ENCODE measurements at places on chromosomes 16 and 17.

- DNase-seq: no peak
Measured at GRCh38 chr17:53924530-53925455, 102.1 kb downstream of the KIF2B start.

DNA sequence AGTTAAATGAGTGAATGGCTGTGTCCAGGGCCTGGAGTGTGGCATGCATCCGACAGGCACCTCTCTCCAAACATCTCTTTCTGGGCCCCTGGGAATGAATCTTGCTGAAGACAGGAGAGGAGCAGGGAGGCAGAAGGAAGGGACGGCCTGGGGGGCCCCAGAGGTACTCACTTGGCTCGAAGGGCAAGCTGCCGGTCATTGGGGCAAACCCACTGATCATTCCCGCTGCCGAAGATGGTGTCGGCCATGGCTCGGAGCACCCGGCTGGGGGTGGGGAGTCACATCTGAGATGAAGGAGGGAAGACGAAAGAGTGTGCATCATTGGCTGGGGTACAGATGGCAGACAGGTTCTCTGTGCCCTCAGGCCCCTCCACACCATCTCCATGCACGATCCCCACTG is 25.3 kb downstream of the RPH3AL start:
- no peak for DNase-seq

GRCh38 chr17:80761110-80761871 is 216.7 kb downstream of the RPTOR start:
- peak; percentile 91 for DNase-seq

DNA sequence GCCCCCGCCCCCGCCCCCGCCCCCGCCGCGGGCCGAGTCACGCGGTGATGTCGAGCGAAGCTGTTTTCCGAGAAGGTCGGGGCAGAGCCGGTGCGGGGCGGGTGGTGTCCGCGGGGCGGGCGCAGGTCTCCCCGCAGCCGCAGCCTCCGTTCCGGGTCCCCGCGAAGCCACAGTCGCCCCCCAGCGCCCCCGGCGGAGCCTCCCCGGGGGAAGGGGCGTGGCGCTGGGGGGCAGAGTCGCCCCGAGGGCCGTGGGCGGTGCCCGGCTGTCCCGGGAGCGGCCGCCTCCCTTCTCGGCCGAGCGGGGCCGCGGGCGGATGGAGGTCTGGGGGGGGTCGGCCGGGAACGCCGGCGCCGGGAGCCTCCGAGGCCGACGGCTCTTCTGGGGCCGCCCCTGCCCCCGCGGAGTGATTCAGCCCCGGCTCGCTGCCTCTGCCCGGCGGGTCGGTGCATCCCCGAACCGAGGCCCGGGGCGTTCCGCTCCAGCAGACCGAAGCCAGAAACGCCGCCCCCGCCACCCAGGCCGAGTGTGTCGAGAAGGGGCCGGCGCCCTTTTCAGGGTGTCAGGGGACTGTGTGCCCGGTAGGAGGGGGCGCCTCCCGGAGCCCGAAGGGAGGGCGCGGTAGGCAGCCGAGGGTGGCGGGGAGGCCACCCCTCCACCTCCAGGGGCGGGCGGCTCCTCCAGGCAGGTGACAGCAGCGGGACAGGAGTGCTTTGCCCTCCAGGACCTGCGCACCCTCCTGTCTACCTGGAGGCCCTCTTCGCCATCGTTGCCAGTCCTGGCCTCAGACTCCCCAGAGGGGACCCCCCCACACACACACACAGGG is 1.7 kb downstream of the METRNL start:
- DNase-seq: peak; percentile 70

DNA sequence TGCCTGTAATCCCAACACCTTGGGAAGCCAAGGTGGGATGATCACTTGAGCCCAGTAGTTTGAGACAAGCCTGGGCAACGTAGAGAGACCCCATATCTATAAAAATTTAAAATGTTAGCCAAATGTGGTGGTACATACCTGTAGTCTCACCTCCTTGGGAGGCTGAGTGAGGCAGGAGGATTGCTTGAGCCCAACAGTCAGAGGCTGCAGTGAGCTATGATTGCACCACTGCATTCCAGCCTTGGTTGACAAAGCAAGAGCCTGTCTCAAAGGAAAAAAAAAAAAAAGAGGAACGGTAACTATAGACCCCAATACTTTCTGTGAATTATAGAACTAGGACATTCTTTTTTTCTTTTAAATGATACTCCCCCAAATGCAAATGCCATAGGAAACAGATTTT is 1.8 kb upstream of the TMC5 start:
- no peak for DNase-seq

DNA sequence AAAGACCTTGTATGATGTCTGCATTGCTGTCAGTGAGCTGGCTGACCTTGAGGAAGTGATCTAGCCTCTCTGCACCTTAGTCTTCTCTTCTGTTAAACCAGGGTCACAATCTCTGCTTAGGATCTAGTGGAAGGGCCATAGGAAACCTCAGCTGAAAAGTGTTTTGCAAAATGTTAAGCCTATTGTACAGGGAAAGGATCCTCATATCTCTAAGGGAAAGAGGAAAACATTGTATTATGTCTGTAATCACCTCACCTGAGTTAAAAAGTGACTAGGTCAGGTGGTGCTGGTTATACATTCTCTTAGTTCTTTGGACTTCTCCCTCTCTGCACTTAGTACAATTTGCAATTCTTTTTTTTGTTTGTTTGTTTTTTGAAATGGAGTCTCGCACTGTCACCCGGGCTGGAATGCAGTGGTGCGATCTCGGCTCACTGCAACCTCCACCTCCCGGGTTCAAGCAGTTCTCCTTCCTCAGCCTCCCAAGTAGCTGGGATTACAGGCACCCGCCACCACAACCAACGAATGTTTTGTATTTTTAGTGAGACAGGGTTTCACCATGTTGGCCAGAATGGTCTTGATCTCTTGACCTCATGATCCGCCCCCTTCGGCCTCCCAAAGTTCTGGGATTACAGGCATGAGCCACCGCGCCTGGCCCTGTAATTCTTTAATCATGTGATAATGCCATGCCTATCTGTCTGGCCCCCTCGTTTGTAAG is 2.0 kb upstream of the SEPHS2 start:
- no peak for DNase-seq

- DNase-seq: no peak
Measured at GRCh38 chr16:79449067-79449769, 151.3 kb downstream of the MAF start.

GRCh38 chr17:65660947-65661346 is 99.5 kb upstream of the AXIN2 start:
- DNase-seq: no peak

- no peak for DNase-seq
Measured at GRCh38 chr16:74756203-74756602, 18.4 kb downstream of the FA2H start.

GRCh38 chr17:62704381-62704971 is 77.0 kb downstream of the MRC2 start:
- peak; percentile 70 for DNase-seq

DNA sequence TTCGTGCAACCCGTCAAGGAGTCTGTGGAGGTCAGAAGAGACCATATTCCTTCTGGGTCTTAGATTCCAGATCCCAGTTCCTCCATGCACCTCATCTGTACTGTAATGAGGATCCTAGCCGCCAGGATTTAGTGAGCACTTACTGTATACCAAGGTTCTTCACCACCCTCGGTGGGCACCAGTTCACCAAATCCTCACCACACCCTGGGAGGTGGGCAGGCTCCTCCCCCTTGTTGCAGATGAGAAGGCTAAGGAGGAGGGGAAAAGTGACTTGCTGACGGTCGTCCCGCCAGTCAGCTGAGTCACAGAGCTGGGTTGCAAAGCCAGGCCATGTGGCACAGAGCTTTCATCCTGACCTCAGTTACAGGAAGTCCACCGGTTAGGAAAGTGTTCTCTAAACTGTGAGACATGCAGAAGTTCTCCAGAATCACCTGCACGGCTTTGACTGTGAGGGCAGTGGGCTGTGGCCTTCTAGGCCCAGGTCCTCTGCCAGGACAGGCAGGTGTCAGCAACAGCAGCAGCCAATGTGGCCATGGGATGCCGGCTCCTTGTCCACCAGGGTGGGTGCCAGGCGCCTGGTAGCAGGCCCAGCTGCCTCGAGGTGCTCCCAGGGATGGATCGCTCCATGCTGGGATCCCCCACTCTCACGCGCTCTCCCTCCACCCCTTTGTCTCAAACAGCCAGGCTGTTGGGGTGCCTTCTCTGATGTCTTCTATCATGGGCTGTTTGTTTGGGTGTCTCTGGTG is 240.3 kb upstream of the GSE1 start:
- DNase-seq: peak; percentile 66

DNA sequence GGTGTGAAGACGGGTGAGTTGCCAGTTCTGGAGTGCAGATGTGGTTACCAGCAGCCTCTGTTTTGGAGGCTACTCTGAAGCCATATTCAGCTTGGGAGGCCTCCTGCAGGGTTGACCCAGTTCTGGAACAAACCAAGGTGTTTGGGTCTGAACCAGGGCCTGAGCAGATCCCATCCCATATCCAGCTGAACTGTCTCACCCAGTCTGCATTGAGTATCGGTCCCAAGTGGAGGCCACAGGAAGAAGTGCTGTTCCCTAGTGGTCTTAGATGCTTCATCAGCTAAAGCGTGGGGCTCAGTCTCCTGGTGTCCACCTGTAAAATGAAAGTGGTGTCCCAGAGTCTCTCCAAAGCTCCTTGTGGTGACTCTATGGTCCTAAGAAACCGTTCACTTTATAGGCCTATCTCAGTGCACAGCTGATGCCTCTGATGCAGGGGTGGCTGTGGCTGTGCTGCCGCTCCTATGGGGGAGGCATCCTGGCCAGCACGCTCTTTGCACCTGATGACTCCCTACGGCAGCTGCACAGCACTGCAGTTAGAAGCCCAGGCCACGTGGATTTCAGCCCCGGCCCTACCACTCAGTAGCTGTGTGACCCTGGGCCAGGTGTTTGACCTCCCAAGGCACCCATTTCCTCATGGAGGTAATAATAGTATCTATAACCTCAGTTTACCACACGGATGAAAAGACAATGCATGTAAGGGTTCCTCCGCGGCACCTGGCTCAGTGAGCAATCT is 21.0 kb downstream of the CBX4 start:
- DNase-seq: no peak

DNA sequence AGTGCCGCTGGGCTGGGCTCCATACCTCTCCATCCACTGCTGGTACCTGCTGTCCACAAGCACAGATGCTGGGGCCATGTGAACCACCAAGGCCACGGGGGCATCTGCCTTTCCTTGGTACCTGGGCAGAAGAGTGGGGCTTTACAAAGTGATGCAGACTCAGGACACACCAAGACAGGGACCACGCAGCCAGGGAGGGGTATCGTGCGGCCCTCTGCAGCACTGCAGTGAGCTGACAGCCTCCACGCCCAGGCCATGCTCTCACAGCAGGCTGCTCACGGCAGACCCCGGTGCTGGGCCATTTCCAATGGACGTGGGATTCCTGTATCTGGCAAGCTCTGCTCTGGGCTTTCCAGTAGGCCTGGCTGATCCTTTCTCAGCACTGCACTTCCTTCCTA is 14.4 kb downstream of the ELAC2 start:
- DNase-seq: no peak

DNA sequence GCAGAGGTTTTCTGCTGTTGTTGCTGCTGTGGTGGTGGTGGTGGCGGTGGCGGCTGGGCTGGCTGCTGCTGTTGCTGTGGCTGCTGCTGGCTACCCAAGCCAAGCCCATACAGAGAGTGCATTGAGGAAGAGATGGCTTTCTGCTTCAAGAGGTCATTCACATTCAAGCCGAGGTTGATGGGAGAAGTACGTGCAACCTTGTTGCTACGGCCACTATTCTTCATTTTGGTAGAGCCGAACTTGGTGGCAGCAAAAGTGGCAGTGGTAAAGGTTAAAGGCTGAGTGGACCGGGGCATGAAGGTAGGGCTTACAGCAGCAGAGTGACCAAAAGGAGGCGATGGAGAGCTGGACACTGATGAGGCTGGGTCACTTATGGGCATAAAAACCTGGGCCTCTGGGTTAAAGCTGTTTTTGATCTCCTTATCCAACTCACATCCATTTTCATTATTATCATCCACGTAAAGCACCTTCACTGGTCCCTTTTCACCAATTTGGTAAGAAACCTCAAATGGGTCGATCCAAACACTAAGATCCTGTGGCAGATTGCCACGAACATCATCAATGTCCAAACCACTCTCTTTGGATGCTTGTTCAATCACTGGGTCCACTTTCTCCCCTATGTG is 2.8 kb downstream of the TOB1 start:
- no peak for DNase-seq

- DNase-seq: no peak
Measured at GRCh38 chr16:56279132-56279531, 87.8 kb downstream of the GNAO1 start.

GRCh38 chr17:76925441-76925891 is 57.3 kb downstream of the MGAT5B start:
- no peak for DNase-seq

DNA sequence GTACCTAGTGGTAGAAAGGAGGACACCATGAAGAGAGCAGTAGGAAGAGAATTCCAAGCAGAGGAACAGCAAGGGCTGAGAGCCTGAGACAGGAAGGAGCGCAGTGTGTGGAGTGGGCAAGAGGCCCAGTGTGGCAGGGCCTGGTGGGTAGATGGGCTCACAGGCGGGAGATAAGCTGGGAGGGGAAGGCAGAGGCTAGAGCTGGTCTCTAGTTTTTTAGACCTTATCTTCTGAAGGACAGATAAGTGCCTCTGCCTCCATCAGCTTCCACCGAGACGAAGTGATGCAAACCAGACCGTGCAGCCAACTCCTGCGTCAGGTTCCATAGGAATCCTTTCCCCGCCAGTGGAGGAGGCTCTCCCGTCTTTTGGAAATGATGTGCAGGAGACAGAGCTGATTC is 33.6 kb downstream of the CDH1 start:
- no peak for DNase-seq

DNA sequence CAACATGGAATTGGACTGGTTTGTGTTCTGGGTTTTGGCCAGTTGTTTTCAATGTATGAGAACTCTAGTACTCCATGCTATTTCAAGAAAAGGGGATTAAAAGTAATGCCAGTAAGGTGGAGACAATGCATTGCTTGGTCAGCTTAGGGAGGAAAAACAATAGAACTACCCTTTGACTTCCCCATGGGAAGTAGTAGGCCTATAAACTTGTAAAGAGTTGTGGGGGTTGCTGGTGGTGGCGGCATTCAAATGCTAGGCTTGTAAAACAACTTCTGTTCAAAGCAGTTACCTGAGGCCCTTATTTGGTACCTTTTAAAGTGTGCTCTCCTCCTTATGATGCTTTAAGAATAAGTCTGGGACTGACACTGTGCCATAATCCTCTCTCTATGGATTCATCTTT is 9.4 kb downstream of the MAP3K3 start:
- no peak for DNase-seq

- DNase-seq: peak; percentile 46
Measured at GRCh38 chr16:50692999-50693781, at the start of gene NOD2. Gene NOD2, plus strand, starts transcription at chr16:50693606. Its CDS starts 5,890 bp downstream, at chr16:50699496.

GRCh38 chr16:55329791-55330428 is 5.9 kb downstream of the IRX6 start:
- DNase-seq: no peak

GRCh38 chr17:2712300-2713043 is 908 bp upstream of the CLUH start:
- DNase-seq: no peak

- peak; percentile 51 for DNase-seq
Measured at GRCh38 chr16:77308163-77308561, 109.0 kb downstream of the SYCE1L start.

GRCh38 chr17:5530265-5531084 is 44.1 kb downstream of the MIS12 start:
- no peak for DNase-seq

- DNase-seq: no peak
Measured at GRCh38 chr16:11481987-11482386, 104.7 kb downstream of the LITAF start.
